ENCODE measurements at places on chromosomes 5 and 9.

DNA sequence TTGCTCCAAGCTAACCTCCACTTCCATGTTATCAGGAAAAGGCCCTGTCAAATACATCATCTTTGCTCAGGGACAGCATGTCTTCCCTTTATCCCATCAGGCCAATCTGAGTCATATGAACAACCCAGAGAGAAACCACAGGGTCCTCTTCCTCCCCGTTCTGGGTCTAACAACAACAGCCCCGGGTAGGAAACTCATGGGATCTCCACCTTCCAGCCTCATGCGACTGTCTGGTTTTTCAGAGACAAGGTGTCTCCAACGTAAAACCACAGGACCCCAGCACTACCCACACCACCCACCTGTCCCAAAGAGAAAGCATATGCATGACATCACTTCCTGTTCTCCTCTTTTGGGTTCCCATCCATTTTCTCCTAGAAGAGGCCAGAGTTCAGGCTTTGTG, 217.9 kb downstream of the ENC1 start:
- no peak for DNase-seq

GRCh38 chr5:145975001-145975360, 38.6 kb downstream of the SH3RF2 start:
- DNase-seq: no peak

- DNase-seq: no peak
Measured at GRCh38 chr9:132472199-132472598, 62.2 kb downstream of the CFAP77 start.

DNA sequence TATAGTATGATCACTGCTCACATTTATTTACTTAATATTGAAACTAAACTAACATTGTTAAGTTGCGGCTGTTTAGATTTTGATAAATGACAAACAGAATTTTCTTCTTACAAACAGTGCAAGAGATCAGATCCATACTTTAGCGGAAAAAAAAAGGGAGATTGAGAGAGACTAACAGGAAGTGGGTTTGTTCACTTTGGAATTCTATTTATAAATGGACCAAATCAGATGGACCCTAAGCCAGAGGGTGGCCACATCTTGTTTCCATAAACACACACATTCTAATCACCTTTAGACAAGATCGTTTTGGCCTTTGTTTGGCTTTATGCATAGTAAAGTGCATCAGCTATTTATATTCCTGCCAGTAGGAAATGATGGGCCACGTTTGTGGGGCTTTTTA, 381.4 kb upstream of the CD180 start:
- no peak for DNase-seq

DNA sequence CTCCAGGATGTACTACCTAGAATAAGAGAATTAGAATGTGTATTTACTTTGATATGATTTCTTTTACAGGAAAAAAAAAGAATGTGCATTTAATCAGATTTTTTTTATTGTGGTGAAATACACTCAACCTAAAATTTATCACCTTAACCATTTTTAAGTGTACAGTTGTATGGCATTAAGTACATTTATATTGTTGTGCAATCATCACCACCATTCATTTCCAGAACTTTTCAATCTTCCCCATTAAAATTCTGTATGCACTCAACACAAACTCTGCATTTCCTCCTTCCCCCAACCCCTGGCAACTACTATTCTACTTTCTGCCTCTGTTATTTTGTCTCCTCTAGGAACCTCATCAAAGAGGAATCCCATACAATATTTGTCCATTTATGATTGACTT, 66.0 kb upstream of the APC start:
- no peak for DNase-seq
